ENCODE measurements at places on chromosomes 4 and X.

DNA sequence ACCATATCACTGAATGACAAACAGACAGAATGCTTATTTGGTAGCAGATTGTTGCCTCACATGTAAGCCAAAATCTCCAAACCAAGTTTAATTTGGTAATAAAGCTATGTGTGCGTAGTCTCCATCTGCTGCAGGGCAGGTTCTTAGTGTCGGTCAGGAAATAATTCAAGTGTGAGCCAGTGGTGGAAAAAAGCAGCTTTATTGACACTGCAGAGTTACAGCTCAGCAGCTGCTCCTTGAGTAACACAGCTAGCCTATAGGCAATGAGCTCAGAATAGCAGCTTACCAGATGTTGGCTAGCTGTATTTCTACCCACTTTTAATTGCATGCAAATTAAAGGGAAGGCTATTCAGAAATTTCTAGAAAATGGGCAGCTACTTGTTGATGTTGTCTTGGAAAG is 757.8 kb upstream of the HS3ST1 start:
- no peak for DNase-seq

- DNase-seq = no peak
Measured at GRCh38 chr4:25827373-25827772, 35.4 kb downstream of the SEL1L3 start.

DNA sequence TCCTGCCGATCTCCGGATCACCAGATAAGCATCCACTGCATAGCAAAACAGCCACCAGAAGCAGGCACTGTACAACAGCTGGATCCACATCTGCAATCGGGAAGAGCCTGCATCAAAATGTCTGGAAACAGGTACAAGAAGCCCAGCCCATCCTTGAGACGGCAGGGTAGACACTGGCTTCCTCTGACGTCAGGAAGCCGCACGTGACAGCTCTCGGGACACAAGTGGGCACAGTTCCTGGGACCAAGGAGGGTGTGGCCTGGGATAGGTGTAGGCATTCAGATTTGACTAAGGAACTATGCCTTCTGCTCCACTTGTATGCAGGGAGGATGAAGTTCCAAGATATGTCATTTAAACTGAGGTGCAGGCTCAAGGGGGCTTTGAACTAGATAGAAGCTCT is 6.3 kb downstream of the GPR143 start:
- no peak for DNase-seq

DNA sequence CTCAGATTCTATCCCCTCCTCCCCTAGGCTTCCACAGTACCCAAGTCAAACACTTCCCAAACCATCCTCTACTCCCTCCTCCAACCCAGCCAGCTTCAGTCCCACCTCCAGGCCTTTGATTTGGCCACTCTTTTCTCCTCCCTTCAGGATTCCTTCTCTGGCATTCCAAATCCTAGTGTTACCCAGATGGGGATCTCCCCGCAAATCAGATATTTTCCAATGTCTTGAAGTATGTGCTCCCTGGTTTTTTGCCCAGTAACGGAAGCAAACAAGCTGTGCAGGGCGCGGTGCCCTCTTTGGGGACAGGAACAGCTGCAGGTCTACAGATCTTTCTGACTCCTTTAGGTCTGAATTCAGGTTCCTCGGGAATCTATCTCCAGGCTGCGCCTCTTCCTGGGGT is 2.2 kb upstream of the SYN1 start:
- DNase-seq = no peak

DNA sequence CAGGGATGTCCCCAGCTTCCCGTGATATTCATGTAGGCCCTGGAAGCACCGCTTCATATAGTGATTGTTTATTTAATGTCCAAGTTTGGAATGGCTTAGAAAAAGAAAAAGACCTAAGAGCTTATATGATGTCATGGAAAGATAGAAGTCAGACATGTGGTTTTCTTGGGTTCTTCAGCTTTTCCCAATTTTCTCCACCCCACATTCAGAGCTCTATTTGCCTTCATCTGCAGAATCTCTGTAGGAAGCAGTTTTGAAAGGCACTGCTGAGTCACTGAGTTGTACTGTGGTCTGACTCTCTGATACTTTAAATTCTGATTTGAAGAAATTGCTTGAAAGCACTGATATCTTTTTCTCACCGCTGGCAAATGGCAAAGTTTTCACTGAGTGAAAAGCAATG is 120.6 kb upstream of the EDNRA start:
- DNase-seq = no peak

- DNase-seq = no peak
Measured at GRCh38 chr4:157806184-157806583, 366.6 kb downstream of the GASK1B start.

GRCh38 chr4:8044699-8045098 is 105.0 kb upstream of the AFAP1 start:
- DNase-seq = peak; percentile 90

- DNase-seq = peak; percentile 54
Measured at GRCh38 chrX:77785486-77786364, at the start of gene ATRX. ATRX (minus strand) TSS chrX:77786216; CDS start chrX:77786001, 215 bp downstream.

DNA sequence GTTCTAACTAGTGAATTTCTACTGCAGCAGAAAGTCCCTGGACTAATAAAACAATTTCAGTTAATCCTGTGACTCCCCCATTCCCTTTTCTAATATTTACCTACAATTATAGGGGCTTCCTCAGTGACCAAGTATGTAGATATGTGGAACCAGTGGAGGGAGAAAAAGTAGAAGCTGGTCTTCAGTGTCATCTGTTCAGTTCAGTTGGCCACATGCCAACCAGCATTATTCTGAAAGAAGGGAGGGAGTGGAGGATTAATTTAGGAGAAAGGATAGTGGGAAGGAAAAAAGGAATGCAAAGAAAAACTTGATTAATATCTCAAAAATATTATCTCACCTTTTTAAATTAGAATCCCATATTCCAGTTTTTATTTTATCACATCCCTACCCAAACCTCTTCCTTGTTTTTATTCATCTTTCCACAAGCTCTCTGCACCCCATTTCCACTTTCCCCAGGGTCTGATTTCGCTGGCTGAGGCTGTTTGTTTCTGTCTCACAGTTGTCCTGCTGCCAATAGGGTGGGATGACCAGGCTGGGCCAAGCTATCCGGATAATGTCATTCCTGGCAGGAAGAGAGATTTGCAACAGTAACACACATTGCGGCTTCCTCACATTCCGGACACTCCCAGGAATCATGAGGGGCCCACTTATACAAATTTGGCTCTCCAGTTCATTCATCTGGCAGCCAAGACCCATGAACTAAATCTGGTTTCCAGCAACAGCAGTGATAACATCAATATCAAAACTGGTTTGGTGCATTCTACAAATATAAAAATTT is 24.6 kb upstream of the ANTXR2 start:
- no peak for DNase-seq

- DNase-seq = no peak
Measured at GRCh38 chrX:108245462-108245861, 153.9 kb downstream of the ATG4A start.

GRCh38 chr4:77124576-77124975 is 32.4 kb upstream of the CCNG2 start:
- no peak for DNase-seq

DNA sequence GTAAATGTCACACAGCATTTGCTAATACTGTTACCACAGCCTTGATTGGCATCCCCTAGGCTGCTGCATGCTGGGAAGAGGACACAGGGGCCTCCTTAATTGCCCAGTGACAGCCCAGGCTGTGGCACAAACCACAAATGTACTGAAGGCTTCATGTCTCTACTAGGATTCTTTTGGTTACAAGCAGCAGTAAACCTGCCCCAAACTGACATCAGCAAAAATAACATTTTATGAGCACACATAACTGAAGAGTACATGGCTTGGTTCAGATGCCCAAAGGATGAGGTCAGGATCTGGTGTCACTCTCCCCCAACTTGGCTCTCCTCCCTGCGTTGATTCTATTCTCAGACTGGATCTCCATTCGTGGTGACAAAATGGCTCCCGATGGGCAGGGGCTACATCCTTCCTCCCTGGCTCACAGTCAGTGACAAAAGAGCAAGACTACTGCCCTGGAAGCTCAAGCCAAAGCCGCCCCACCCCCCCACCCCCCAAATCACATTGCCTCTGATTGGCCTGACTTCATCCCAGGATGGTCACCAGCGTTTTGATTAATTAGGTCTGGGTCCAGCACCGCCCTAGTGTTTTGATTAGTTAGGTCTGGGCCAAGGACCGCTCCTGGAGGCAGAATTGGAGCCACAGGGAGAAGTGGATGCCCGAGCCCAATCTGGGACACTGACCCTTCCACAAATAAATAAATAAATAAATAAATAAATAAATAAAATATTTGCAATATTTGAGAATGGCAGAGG is 180.5 kb upstream of the RBPJ start:
- no peak for DNase-seq

DNA sequence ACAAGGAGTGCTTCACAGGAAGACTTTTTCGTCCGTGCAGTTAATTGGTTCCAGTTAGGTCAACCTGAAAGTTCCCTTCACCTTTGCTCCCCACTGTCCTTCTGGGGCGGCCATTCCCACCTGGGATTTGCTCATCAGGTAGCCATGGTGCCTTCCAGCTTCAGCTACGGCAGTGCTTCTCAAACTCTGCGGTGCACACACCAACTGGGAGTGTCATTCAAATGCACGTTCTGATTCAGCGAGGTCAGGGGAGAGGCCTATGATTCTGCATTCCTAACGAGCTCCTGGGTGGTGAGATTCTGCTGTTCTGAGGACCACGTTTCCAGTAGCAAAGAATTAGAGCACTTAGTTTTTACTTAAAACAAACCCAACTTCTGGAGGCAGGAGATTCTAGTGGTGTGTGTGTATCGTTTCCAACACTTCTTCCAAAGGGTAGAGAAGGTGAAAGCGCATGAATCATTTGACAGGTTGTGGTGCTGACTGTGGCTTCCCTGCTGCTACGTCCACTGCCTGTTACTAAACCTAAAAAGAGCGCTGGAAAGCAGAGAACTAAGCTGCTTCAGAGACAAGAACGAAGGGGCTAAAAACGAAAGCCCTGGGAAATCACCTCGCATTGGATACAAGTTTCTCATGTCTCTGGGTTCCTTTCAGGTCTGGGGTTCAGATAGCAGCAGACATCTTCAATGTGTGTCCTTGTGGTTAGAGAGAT is 4.7 kb upstream of the HELT start:
- no peak for DNase-seq

DNA sequence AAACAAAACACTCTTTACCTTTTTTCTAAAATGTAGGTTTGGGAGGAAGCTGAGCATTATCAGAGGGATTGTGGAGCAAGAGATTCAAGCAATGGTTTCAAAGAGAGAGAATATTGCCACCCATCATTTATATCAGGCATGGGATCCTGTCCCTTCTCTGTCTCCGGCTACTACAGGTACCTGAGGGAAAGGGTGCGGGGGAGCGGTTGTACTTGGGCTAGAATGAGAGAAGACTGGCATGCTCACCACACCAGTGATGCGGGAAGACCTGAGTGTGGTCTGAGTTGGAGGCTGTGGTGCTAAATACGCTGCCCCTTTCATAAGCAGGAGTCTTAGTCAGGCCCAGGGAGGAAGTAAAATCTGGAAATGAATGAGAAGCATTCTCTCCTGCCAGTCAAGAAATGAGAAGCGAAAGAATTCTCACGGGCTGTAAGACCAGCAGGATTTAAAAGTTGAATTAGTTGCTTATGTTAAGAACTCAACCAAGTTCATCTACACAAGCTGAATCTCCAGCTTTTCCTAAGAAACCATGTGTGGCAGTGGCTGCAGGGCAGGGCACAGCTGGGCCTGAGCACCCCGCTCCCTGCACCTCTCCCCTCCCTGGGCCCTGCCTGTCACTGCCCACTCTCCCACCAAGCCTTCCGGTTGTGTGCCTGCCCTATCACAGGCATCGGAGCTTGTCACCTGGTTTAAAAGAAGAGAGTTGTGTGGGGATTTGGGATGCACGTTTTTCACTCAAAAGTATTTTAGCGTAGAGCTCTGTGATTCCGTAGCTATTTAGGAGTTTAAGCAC is 24.8 kb upstream of the MSANTD1 start:
- no peak for DNase-seq

DNA sequence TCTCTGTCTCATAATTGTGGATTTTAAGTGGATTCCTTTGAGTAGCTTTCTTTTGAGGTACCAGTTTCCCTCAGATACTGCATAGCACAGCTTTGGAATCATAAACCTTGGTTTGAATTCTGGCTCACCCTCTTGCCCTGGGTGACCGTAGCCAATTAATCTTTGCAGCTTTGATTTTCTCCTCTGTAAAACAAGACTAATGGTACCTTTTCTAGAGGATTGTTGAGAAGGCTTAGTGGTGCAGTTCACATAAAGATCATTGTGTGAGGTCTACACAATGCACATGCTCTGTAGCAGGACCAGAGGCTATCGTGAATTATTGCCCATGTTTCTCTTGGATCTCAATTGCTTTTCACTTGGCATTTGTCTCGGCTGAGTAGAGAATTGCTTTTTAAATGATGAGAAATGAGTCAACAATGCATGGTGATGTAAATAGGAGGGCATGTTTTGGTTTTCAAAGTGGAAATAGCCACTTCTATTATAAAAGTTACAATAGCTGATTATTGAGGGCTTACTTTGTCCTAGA is 47.9 kb downstream of the TMEM131L start:
- no peak for DNase-seq

DNA sequence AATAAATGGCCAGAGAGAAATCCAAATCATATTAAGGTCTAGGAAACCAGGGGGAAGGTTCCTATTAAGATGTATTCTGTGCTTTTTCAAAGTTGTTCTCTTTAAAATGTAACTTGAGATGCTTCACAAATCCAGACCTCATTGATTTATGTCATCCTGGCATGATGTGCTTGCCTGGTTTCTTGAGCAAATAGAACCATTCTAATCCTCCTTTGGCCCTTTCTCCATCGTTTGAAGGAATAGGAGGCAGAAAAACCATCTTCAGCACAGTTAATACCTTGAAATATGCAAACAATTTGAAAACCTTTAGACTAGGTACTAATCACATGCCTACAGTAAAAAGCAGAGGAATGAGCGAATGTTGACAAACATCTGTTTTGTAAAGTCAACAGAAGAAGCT is 202.2 kb upstream of the CXorf66 start:
- DNase-seq = no peak

GRCh38 chr4:141102367-141102766 is 30.9 kb downstream of the RNF150 start:
- DNase-seq = no peak

DNA sequence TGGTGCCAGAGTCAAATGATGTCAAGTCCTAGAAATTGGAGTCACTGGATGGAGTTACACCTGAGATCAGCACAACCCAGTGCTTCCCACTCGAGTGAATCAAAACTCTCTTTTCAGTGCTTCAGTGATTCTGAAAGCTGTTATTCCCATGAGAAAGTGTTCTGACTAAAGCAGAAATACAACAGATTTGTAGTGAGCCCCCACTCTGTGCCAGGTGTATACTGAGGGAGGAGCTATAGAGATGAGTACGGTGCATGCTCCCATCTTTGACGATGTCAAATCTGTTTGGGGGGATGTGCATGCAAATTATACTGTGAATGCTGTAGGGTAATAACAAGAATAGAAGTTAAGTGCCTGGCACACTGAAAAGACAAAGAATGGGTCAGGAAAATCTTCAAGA is 330.2 kb downstream of the HS3ST1 start:
- no peak for DNase-seq

DNA sequence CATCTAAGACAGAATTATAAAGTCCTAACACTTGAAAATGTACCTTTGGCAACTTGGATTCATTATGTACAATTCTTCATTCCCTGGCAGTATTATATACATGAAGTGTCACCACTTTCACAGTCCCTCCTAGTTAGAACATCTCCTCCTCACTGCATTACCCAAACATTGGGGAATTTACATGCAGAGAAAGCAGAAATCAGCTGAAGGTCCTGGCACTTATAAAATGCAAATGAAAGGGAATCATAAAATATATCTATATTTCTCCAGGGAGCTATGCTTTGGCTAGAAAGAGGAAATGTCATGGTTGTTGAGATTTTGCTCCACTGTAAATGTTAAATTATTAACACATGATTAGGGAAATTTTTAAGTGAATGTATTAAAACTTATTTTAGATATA is 835.6 kb upstream of the SLIT2 start:
- DNase-seq = no peak

Measured in DMS153 (cell line).